ENCODE measurements at places on chromosomes 4 and X.

DNA sequence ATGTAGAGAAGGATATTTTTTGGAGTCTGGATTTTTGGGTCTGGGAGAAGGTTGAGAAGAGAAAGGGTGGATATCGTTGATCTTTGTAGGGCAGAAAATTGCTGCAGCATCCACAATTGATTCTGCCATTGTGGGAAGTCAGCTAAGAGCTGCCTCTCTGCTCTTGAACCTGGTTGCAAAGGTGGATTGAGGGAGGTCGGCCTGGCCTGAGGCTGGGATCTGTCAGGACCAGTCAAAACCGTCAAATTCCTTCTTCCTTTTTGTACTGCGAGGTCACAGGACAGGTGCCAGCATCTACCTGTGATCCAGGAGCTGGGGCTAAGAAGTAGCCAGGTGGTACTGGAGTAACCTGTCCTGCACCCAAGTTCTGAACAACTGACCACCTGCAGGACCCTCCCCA is 93.7 kb downstream of the SHOX start:
- peak; percentile 29 for DNase-seq

- no peak for DNase-seq
Observed at GRCh38 chr4:79495447-79495846, 87.4 kb upstream of the GK2 start.

GRCh38 chr4:125626946-125627345 is 312.2 kb downstream of the FAT4 start:
- DNase-seq = no peak

DNA sequence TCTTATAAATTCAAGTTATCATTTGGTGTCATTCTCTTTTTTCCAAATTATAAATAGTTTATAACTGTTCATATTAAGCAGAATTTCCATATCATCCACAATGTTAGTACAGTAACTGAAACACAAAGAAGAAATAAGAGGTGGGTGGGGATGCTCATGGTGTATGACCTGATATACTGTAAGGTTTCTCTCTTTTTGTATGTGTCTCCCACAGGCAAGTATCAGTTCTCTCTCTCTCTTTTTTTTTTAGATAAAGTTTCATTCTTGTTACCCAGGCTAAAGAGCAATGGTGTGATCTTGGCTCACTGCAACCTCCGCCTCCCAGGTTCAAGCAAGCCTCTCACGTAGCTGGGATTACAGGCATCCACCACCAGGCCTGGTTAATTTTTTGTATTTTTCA is 43.7 kb upstream of the UGT2A3 start:
- DNase-seq = no peak

DNA sequence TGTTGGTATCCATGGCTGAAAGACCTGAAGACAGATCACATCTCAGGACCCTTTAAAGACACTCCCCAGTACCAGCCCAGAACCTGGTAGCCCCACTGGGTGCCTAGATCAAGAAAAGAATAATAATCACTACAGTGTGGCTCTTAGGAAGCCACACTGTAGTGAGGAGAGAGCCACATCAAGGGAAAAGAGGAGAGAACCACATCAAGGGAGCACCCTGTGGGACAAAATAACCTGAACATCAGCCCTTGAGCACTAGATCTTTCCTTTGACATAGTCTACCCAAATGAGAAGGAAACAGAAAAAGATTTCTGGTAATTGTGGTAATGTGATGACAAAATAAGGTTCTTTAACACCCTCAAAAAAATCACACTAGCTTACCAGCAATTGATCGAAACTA is 15.3 kb downstream of the RTL3 start:
- no peak for DNase-seq

GRCh38 chr4:142405021-142405694 is 440.9 kb downstream of the INPP4B start:
- DNase-seq = peak; percentile 80

- DNase-seq = no peak
Observed at GRCh38 chrX:144253356-144253755, 369.5 kb downstream of the UBE2NL start.

DNA sequence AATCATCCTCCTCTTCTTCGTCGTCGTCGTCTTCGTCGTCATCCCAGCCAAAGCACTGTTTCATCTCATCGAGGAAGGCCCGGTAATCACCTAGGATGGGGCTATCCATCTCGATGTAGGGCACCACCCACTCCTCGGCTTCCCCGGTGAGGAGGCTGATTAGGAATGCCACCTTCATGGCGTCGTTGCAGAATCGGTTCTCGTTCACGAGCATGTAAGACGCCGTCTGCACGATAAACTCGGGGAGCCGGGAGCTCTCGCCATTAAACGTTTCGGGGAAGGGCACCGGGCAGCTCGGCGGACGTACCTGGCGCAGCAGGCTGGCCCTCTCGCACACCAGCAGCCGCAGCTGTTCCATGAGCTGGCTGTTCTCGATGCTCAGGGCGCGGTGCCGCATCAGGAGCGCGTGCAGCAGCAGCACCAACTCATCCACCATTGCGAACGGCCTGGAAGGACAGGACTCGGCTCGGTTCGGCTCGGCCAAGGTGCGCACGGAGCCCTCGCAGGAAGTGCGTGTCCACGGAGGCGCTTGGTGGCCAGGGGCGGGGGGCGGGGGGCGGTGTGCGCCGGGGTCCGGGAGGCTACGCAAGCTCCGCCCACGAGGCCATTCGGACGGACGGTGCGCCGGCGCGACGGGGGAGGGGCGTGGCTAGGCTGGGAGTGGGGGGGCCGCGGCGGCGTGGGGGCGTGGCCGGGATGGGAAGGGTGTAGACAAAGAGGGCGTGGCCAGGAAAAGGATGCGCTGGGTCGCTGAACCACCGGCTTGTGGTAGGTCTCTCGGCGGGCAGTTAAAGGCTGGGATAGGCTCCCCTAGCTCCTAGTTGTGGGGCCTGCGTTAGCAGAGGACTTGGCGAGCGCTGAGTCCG is at the start of gene LDOC1:
TSS of gene LDOC1 (minus strand) at position 544 of the 866 bp plus-strand sequence. CDS start at position 436, 108 bp downstream.
- peak; percentile 49 for DNase-seq

DNA sequence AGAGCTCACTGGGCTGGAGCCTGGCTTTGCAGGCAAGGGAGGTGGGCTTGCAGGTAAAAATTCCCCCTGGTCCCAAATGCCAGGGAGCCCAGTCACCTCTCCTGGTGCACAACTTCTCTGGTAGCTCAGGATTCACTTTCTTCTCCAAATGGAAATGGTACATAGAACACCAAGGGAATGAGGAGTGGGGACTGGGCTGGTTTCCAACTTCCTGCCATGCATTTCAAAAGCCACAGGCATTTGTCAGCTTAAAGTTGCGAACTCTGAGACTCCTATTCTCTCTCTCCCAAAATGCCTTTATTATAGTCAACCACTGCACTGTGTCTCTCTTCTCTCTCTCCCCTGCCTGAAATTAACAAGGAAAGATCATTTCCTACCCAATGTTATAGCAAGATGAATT is 177.3 kb downstream of the GRIA3 start:
- no peak for DNase-seq

DNA sequence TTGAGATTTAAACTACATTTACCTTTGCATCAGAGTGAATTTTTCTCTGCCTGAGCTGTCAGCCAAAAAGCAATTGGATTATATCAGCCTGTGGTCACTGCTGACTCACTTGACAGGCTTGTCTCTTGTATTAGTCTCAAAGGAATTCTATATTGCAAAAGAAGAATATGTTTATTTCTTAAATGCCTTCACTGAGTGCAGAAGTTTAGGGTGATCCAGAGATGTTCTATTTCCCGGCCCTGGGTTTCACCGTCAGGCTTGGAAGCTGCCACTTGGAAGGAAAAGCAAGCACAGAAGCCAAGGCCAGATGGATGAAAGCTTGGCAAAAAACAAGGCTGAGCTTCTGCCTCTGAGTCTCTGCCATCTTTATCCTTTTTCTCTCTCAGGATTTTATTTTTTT is 80.9 kb downstream of the FAM114A1 start:
- DNase-seq = no peak

DNA sequence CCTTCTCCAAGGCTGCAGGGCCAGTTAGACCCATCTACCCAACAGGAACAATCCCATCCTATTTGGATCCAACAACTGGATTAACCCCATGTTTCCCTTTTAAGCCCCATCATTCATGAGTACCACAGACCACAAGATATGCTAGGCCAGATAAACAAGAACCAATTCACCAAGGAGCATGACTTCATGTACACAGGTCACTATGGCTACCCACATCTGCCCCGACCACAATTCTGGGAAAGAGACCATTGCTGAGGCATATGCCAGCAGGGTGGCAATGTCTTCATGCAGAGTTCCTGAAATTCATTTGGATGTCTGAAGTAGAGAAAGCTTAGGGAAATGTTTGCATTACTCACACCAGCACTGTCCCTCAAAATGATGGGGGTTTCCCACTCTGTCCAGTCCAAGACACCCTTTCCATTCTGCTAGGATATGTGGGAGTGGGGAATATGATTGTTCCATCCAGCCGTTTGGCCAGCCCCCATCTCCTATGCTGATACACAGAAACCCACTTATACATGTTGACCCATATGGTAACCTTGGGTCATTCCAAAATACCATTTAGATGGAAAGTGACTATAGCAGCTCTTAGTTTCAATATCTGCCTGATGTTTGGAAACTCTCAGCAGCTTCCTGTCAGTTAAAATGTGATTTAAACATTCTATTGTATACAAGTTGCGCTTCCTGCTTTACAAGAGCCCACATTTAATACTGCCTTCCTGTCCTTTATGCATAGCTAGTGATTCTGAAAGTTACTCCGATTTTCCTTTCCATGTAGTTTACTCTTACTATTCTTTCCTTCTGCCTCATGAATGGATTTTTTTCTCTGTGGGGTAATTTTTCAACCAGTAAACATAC is 129.0 kb downstream of the AMMECR1 start:
- no peak for DNase-seq

DNA sequence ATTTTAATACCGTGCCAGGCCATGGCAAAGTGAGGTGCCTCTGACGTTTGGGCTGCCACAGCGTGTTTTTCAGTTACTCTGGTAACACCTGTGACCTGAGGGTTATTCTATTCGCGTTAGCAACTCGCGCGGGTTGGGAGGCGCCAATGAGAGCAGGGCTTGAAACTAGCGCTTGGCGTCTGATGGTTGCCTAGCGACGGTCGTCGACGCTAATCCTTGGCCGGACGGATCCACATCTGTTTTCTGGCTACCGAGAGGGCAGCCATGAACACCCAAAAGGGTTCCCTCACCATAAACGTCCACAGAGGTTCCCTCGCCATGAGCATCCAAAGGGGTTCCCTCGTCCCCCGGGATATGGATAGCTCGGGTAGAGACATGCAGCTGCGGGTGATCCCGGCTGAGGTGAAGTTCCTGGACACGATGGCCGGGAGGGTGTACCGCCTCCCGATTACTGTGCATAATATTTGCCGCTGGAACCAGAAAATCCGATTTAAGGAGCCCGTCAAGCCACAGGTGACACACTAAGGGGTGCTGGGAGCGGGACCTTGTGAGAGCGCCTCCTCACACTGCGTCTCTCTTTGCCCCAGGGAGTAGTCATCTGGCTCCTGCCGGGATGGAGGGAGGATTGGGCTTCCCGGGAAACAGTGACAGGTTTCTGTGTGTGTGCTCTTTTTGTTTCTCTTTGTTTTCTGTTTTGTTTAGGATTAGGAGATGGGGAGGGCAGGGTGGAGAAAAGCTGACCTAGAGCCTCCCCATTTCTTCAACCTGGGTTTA is at the start of gene CFAP47:
TSS of gene CFAP47 (plus strand) at position 199 of the 774 bp plus-strand sequence. CDS start at position 265, 66 bp downstream.
- DNase-seq = no peak

GRCh38 chr4:73505567-73505966 is 24.0 kb downstream of the AFM start:
- no peak for DNase-seq

- no peak for DNase-seq
Observed at GRCh38 chr4:145493166-145493565, 11.5 kb downstream of the SMAD1 start.

GRCh38 chrX:115259238-115259875 is 25.5 kb upstream of the LRCH2 start:
- no peak for DNase-seq

GRCh38 chr4:22897520-22898108 is 204.9 kb downstream of the GBA3 start:
- DNase-seq = peak; percentile 2

- DNase-seq = no peak
Observed at GRCh38 chr4:107592519-107592918, 127.5 kb downstream of the PAPSS1 start.

- peak; percentile 53 for DNase-seq
Observed at GRCh38 chrX:120380699-120381098, 18.8 kb downstream of the ATP1B4 start.

DNA sequence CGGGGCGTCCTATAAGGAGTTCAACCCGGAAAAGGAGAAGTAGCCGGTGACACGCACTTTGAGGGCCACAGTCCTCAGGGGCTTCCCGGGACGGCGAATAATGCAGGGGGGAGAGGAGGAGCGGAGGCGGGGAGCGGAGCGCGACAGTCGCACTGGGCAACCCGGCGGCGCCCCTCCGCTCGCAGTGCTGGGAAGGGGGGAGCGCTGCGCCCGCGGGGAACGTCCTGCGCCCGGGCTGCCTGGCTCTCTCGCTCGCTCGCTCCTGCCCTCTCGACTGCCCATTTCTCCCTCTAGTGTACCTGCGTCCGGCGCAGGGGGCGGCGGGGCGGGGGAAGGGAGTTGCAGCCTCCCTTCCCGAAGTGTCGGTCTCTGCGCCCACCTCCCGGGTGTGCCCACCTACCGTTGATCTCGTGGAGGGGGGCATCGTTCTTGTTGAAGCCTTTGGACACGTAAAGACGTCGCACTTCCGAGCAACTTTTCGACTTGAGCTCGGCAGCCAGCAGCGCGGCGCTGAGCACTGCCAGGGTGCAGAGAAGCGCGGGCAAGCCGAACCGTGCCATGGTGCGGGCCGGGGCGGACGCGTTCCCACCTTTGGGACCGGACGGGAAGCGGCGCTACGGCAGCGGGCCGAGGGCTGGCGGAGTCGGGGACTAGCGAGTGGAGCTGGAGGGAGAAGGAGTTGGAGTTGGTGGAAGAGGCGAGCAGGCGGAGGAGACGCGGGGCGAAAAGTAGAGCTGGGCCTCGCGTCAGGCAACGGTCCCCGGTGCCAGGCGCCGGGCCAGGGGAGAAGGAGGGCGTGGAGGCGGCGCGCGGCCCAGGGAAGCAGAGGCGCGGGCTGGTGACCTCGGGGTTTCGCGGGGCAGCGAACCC is 648 bp downstream of the GPC4 start:
- no peak for DNase-seq

All from CD4-positive, CD25-positive, alpha-beta regulatory T cell (primary cell).